ENCODE measurements at places on chromosomes 11 and 22.
A peak's percentile ranks its signal among the peaks of the same experiment; 100 is the strongest.

DNA sequence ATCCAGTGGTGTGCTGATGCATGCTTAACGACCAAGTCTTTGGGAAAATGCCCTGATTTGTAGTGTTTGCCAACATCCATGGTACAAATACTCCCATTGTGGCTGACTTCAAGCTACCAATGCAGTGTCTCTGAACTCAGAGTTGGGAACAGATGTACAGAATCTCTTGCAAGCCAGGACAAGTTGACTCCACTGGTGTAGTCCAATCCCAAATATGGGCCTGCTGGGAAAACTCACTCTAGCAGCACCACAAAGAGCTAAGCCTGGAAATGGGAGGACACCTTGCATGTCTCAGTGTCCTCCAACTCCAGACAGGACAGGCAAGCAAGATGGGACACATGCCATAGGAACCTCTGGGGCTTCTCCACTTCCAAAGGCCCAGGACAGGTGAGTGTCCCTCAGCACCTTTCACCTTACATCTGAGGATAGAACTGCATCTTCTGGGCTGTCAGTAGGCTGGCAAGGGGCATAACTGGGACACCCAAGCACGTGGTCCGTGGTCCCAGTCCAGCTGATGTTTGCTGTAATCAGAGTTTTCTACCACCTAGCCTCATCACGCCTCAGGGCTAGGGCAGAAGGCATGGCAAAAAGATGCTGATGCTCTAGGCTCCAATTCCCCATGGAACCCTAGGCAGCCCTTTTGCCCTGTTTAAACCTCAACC lies 6.5 kb downstream of the LMO1 start:
- no peak for DNase-seq

DNA sequence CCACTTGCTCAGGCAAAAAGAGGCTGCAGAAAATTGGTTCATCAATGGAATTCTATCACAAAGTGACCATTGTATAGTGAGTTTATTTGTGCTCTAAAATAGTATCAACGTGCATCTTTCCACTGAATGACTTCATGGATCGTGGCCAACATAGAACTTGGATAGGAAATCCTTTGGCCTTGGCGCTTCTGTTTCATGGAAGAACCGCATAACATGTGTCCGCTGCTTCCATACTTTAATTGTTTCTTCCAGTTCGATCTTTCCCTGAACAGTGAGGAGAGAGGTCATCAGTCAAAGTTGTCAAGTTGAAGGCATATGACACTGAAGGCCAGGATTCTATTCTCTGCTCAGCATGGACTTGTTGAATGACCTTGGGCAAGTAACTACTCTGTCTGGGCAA lies 4.5 kb downstream of the NDUFA6 start:
- no peak for DNase-seq

DNA sequence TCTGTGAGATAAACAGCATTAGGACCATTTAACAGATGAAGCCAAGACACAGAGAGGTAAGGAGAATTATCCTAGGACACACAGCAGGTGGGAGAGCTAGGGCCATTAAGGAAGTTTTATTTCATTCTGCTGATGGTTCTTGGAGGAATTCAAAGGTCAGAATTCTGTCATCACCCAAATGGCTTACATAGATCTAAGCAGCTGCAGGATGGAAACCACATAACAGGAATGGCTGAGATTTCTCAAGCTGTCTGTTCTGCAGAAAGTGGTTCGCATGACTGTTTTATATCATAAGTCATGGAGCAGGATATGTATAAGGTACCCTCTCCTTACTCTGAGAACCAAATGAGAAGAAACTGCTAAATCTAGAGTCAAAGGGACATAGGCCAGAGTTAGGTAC lies 163.2 kb upstream of the NARS2 start:
- no peak for DNase-seq

- DNase-seq: no peak
These were observed 13.8 kb upstream of the FGF4 start for GRCh38 chr11:69788956-69789355.

- DNase-seq: peak; percentile 92
These were observed 6.9 kb upstream of the POLDIP3 start for GRCh38 chr22:42621505-42622002.

Measured in foreskin fibroblast (primary cell).